ENCODE measurements at places on chromosomes 6 and 20. TPM values are rescaled to one million over a fixed set of nuclear protein-coding genes. Genes with fewer than 3 reads are reported as not detected.

DNA sequence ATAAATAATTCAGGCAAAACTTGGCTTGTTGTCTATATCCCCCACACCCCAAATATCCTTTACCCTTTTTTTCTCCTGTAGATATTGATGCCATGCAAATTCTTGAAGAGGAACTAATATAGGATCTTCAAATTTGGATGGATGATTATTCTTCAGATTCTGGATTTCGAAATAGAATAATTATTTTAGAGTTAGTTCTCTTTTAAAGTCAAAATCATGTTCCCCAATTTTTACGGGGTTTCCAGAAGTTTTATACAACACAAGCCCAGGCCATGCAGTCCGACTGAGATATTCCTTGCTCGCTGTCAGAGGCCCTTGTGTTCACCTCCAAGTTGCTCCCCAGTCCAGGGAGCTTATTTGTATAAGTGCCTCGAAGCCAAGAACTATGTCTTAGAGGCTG lies 4.4 kb downstream of the PPIL6 start:
- no peak for DNase-seq

The VWA7 gene
- 0.29 TPM for total RNA-seq

DNA sequence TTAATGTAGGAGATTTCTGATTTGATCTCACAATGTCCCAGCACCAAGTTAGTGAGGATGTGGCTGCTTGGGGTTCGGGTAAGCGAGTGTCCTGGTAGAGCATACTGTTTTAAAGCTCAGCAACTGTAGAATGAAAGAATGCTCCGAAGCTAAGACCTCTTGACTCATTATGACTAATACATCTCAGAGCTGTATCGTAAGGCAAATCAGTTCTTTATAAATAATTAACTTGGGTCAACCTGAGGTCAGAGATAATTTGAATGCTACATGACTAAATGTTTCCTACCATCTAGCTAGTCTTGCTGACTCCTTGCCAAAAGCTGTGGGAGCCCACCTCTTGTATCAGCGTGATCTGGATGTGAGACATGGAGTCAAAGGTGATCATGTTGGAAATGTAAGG lies 128.8 kb upstream of the PDE7B start:
- no peak for DNase-seq

GRCh38 chr20:37727957-37728634 lies 34.3 kb downstream of the CTNNBL1 start:
- DNase-seq = no peak

DNA sequence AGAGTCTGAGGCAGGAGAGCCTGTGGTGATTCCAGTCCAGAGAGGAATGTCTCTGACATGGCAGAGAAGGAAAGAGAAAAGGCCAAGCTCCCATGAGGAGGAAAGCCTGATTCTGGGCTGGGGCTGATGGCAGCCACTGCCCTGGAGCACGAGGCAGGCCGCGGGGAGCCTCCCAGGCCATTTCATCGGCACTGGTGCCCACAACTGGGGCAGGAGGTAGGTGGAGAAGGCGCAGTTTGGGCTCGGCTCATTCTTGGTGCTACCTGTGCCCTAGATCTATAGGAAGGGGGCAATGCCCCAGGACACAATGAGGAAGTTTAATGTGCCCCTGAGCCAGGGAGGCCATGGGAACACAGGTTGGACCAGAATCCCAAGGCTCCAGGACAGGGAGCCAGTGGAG lies 2.6 kb upstream of the TREML1 start:
- DNase-seq = no peak

- DNase-seq = no peak
Observed at GRCh38 chr20:11445161-11445560, 472.5 kb upstream of the BTBD3 start.

- DNase-seq = peak; percentile 72
Observed at GRCh38 chr20:17939622-17940223, 28.9 kb downstream of the SNX5 start.

DNA sequence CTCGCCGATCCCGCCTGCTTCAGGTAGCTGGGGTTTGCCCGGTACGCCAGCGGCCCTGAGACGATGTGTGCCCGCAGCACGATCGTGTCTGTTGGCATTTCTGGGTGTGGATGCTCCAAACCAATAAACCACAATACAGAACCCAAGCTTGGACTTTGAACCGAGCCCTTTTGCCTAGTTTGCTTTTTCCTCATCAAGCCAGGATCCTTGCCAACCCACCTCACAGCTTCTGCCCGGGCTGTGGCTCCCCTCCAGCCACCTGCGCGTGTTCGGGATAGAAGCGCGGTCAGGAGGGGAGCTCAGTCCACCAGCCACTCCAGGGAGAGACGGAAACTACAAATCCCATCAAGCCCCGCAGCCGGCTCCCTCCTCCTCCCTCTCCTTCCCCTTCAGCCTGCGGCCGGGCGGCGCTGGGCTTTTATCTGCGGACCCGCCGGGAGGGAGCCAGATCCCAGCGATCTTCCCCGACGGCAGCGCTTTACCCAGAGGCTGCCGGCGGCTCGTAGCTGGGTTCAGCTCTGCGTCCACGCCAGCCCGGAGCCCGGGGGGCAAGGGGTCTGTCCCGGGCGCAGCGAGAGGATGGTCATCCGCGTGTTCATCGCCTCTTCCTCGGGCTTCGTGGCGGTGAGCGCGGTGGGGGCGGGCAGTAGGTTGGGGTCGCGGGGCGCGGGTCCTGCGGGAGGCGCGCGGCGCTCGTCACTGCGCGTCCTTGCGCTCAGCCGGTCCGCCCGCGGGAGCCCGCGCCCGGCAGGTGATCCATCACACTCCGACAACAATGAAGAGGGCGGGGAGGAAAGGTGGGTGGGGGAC lies at the start of gene SH3BGRL2:
Gene SH3BGRL2, plus strand, starts transcription at position 447 of the 810 bp plus-strand sequence. Its CDS starts 133 bp downstream, at position 580.
- DNase-seq = peak; percentile 94

DNA sequence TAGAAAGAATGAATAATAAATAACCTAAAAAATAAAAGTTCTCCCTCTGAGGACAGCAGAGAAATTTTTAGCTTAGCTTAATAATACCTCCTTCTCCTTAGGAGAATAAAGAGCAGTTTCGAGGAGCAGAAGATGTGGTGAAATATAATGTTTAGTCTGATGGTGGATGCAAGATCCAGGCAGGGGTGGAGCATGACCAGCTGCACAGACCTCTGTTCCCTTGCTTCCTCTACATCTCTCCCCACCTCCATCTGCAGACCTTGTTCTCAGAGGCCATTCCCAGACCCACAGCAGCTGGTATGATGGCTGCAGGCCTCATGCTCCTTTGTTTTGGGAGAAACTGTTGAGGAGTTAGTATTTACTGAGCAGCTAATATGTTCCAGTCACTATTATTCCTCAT lies 1.5 kb downstream of the BTN3A2 start:
- DNase-seq = no peak

- DNase-seq = peak; percentile 92
Observed at GRCh38 chr20:54199721-54200176, 8.1 kb upstream of the PFDN4 start.

Measured in endodermal cell (in vitro differentiated cells).